Activated T-helper 2 cell treated with anti-CD3 and anti-CD28 coated beads, Interferon-gamma antibody, Interleukin-2, Interleukin-4, amounts not matched to agents 10 μg/mL and 5 μg/mL and 100 μg/mL, durations not matched to agents 14 hours and 24 hours and 36 hours (primary cell): ENCODE measurements at places on chromosomes 2 and 18. TPM values are rescaled to one million over a fixed set of nuclear protein-coding genes. Genes with fewer than 3 reads are reported as not detected.

GRCh38 chr2:72037261-72037666 is 110.4 kb downstream of the CYP26B1 start:
- no peaks in the 10 kb centered on the region for H3K36me3 ChIP-seq
- DNase-seq = no peak
- H3K4me1 ChIP-seq = no peaks in the 10 kb centered on the region
- no peak overlapping the region for H3K4me3 ChIP-seq
- no peak overlapping the region for H3K27ac ChIP-seq

DNA sequence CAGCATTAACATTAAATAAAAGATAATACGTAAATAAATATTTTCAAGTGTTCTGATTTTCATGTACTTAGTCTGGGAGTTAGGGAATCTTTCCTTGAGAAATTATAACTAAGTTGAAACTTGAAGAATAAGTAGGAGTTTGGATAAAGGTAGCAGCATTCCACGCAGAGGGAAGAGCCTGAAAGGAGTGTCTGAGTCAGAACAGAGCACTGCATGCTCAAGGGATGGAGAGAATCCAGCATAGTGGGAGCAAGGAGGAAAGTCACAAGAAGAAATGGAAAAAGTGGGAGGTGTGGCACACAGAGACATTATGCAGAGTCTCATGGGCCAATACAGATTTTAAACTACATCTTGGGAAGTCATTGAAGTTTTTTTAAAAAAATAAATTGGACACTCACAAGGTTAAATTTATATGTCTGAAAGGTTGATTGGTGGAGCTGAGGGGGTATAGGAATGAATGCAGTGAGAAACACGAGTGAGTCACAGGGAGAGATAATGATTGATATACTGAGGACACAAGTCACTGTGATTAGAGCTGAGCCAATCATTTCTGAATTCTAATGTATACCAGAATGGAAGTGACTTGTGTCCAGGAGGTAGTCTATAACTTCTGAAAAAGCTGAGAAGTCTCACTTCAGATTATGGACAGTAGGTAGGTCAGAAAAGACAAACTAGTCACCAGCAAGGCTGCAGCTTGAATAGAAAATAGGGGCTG is 66.9 kb downstream of the ICOS start:
- no peak overlapping the region for H3K4me3 ChIP-seq
- H3K36me3 ChIP-seq = peaks cover 40% of the 10 kb centered on the region
- H3K27ac ChIP-seq = peak overlapping the region; percentile 13
- peaks cover 80% of the 10 kb centered on the region for H3K4me1 ChIP-seq
- DNase-seq = no peak

The DTNA gene
- 0.73 TPM in 1 of 2 replicates, not detected in the other for total RNA-seq

The PRSS56 gene
- not detected in 2 replicates for total RNA-seq

The MOCOS gene
- total RNA-seq = 0.16 and 0.25 TPM in 2 replicates

- H3K36me3 ChIP-seq = peaks cover 4% of the 10 kb centered on the region
- H3K27me3 ChIP-seq = no peaks in the 10 kb centered on the region
- H3K27ac ChIP-seq = no peak overlapping the region
- DNase-seq = no peak
- peaks cover 8% of the 10 kb centered on the region for H3K4me1 ChIP-seq
These were observed 192.6 kb downstream of the CD226 start for GRCh38 chr18:69755041-69755440.

DNA sequence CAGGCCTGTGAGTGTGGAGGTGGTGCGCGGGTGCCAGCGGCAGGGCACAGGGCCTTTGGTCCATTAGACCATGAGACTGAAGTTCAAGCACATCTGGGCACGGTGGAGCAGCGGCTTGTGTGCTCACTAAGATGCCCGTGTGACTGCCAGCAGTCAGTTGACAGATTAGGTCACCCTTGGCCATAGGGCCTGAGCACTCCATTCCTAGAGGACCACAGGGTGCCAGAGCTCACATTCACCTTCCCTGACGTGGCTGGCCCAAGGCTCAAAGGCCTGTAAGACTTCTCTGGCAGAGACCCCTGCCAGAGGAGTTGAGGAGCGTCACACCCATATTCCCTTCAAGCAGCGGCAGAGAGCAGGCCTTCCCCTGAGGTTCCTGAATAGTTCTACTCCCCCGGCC is 650 bp downstream of the LHCGR start:
- no peak for DNase-seq
- no peak overlapping the region for H3K27ac ChIP-seq
- no peaks in the 10 kb centered on the region for H3K36me3 ChIP-seq
- H3K4me1 ChIP-seq = no peaks in the 10 kb centered on the region

The CERKL gene
- not detected in 2 replicates for total RNA-seq

DNA sequence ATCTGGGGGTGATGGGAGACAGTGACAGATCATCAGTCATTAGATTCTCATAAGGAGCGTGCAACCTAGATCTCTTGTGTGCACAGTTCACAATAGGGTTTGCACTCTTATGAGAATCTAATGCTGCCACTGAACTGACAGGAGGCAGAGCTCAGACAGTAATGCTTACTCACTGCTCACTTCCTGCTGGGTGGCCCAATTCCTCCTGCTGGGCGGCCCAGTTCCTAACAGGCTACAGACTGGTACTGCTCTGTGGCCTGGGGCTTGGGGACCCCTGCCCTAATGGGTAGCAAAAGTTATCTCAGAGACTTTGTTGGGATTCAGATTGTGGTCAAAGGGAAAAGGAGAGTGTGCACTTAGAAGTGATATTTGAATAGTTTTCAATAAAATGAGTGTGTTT is 840.1 kb upstream of the ID2 start:
- no peaks in the 10 kb centered on the region for H3K27me3 ChIP-seq
- H3K4me3 ChIP-seq = no peak overlapping the region
- peak overlapping the region; percentile 83 for H3K27ac ChIP-seq
- H3K36me3 ChIP-seq = peaks cover 13% of the 10 kb centered on the region

The FARSB gene
- total RNA-seq = 47.7 and 49.8 TPM in 2 replicates

- H3K27ac ChIP-seq = no peak overlapping the region
- no peak overlapping the region for H3K4me3 ChIP-seq
- no peak for DNase-seq
- H3K27me3 ChIP-seq = no peaks in the 10 kb centered on the region
- no peaks in the 10 kb centered on the region for H3K4me1 ChIP-seq
- H3K36me3 ChIP-seq = no peaks in the 10 kb centered on the region
These were observed 1107.2 kb downstream of the DPP10 start for GRCh38 chr2:115549611-115550130.

DNA sequence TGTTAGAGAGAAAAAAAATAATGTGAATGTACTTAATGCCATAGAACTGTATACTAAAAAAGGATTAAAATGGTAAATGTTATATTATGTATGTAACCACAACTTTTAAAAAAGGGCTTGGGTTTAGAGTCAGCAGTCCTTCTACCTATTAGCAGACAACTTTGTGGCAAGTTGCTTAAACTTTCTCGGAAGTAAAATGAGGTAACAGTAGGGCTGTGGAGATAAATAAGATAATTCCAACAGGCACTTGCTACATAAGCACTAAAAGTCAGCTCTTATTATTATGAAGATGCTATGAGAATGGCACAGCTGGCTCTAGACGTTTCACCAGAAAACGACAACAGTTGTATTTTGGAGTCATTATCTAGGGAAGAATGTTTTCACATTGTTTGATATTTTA is 31.3 kb downstream of the AAK1 start:
- H3K27me3 ChIP-seq = no peaks in the 10 kb centered on the region
- no peak overlapping the region for H3K27ac ChIP-seq
- H3K36me3 ChIP-seq = peaks cover 73% of the 10 kb centered on the region
- H3K4me1 ChIP-seq = peaks cover 42% of the 10 kb centered on the region
- H3K4me3 ChIP-seq = no peak overlapping the region

The VWA3B gene
- total RNA-seq = not detected in 2 replicates

- peaks cover 59% of the 10 kb centered on the region for H3K27me3 ChIP-seq
- peak overlapping the region; percentile 59 for H3K4me3 ChIP-seq
- no peak for DNase-seq
- H3K27ac ChIP-seq = no peak overlapping the region
- H3K4me1 ChIP-seq = peaks cover 19% of the 10 kb centered on the region
These were observed 136.6 kb downstream of the INSIG2 start for GRCh38 chr2:118224895-118225311.

DNA sequence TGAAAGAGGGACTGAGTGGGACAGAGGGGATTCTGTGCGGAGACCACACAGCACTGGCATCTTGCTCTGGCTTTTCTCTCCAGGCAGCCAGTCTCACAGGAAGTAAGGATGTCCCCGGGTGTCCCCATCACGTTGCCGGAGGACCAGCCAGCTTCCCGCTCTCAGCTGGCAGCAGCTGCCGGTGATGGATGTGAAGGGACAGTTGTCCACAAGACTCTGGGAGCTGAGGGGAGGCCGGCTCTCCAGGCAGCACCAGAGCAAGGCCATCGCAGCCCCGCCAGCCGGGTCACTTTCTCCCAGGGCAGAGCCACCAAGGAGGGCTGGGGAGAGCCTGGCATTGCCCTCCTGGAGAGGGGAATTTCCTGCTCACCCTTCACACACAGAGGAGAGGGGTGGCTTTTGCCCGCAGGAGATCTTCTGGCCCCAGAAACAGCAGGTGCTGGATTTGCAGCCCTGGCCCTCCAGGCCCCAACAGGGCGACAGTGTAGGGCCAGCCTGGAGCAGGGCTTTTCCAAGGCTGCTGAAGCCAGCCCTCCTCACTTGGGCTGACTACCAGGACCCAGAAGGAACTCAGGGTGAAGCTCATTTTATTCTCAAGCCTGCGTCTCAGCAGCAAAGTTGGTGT is 24.0 kb upstream of the B3GNT7 start:
- H3K36me3 ChIP-seq = no peaks in the 10 kb centered on the region
- H3K4me1 ChIP-seq = no peaks in the 10 kb centered on the region
- no peaks in the 10 kb centered on the region for H3K27me3 ChIP-seq

The CFAP221 gene
- total RNA-seq = not detected in 2 replicates

The GAREM1 gene
- total RNA-seq = not detected in 2 replicates

The REG1B gene
- total RNA-seq = not detected in 2 replicates

DNA sequence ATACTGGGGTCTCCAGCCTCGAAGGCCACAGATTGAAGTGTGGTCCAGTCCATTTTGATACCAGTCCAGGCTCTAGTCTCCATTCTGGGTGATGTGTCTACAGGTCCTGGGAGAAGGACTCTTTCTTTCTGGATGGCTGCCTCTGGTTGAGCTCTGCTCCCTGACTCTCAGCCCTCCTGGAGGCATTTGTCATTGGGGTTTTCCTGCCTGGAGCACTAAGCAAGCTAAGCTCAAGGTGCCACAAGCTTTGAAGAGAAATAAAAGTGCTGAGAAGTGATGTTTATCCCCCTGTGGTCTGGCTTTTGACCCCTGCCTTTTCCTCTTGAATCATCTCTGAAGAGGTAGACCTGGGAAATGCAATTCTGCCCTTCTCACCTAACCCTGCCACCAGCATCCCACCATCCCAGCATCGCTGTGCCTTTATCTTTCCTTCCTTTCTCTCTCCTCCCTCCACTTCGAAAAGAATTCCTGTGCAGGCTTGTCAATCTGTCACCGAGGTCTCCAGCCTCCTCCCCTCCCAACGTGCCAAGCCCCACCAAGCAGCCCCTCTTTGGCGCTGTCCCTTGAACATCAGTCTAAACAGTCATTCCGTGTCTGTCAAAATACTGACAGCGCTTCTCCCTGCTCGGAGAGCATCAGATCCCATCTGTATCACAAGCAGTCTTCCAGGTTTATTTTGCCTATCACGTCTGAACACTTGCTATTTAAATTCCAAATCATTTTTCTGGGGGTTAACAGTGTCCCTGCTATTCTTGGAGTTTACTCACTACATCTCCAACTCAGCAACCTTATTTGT is 334.6 kb upstream of the SLC14A2 start:
- H3K4me3 ChIP-seq = no peak overlapping the region
- no peak for DNase-seq
- no peaks in the 10 kb centered on the region for H3K4me1 ChIP-seq
- no peaks in the 10 kb centered on the region for H3K36me3 ChIP-seq

DNA sequence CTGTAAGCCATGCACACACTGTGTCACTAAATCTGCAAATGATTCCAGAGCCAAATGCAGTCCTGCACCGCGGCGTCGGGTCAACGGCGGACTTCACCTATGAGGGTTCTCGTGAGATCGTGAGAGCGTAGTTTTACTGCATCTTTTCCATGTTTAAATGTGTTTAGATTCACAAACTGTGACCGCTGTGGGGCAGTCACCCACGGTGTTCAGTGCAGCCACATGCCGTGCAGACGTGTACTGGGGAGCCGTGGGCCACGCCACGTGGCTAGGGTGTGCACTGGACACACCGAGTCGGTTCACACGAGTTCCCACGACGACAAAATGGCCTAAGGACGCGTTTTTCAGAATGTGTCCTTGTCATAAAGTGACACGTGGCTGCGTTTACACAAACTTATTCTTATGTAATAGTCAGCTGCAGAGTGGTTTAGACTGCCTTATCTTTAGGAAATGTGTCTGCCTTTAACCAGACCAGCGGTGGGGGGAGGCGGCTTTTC is 34.1 kb downstream of the NFATC1 start:
- H3K4me3 ChIP-seq = no peak overlapping the region
- peaks cover 41% of the 10 kb centered on the region for H3K36me3 ChIP-seq
- peaks cover 3% of the 10 kb centered on the region for H3K4me1 ChIP-seq
- no peak for DNase-seq

- peaks cover 23% of the 10 kb centered on the region for H3K4me1 ChIP-seq
- H3K27ac ChIP-seq = no peak overlapping the region
- no peak overlapping the region for H3K4me3 ChIP-seq
- peaks cover 39% of the 10 kb centered on the region for H3K36me3 ChIP-seq
- DNase-seq = no peak
- no peaks in the 10 kb centered on the region for H3K27me3 ChIP-seq
These were observed 31.0 kb downstream of the GAD1 start for GRCh38 chr2:170847716-170848115.

DNA sequence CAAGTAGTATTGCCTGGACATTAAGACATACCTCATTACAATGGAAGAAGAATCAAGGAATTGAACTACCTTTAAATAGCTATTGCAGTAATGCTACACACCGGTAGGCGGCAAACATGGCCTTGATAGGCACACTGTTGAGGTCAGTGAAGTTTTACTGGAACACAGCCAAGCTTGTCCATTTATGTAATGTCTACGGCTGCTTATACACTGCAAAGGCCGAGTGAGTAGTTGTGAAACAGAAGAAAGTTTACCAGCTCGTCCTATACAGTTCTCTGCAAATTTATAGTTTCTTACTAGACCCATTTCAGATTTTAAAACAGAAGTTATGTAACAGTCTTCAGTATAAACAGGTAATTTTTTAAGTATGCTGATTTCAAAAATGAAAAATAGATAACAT is 38.8 kb downstream of the PPP4R1 start:
- H3K27ac ChIP-seq = no peak overlapping the region
- peaks cover 16% of the 10 kb centered on the region for H3K36me3 ChIP-seq
- no peaks in the 10 kb centered on the region for H3K27me3 ChIP-seq

GRCh38 chr18:55584201-55584600 is 3.8 kb downstream of the TCF4 start:
- peaks cover 34% of the 10 kb centered on the region for H3K27me3 ChIP-seq
- H3K4me1 ChIP-seq = peaks cover 15% of the 10 kb centered on the region
- no peaks in the 10 kb centered on the region for H3K36me3 ChIP-seq
- no peak for DNase-seq

The SH3RF3 gene
- 0.64 and 0.78 TPM in 2 replicates for total RNA-seq

DNA sequence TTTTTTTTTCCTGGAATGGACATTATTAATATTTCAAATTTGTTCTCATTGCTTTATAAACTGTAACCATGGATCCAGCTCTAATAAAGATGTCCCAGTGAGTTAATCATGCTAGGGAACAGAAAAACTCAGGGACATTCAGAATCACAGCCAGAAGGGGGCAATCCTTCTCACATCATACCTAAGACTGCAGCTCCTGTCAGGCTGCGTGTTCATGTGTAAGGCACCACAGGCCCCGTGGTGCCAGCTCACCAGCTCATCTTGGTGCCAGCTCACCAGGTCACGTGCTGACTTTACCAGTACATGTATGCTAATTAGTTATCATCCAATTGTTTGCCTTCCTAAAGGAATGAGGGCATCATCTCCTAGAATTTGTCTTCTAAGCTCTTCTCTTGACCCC is 84.7 kb upstream of the NEDD4L start:
- H3K4me3 ChIP-seq = no peak overlapping the region
- H3K36me3 ChIP-seq = no peaks in the 10 kb centered on the region
- H3K4me1 ChIP-seq = no peaks in the 10 kb centered on the region
- H3K27ac ChIP-seq = no peak overlapping the region
- DNase-seq = no peak
